ENCODE measurements at places on chromosomes 11 and 22.

DNA sequence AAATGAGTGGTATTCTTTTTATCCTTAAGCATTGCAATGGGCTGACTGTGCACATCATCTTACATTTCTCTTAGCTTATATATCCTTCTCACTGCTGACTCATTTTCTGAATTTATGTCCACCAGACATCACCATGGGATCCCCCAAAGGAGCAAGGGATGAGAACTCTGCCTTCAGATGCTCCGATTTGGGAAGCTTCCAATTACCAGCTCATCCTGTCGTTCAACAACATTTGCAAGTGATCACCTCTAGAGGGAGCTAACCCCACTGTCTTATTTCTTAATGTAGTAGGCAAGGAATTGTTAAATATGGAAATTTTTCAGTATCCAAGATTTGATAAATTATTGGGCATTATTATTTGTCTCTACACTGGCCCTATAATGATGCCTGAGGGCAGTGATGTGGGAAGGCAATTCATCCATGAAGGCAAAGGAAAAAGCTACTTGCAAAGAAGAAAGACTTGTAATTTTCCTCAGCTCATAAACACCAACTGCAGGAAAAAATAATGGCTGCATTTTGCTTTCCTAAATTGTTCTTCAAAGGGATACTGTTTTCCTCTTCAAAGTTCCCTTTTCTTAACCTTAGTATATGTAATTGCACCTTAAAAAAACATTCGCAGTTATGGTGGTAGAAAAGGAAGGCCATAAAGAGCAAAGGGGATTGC is 102.4 kb upstream of the FSHB start:
- no peak for DNase-seq

- DNase-seq = no peak
Measured at GRCh38 chr11:130144861-130145281, 14.7 kb upstream of the ST14 start.

- DNase-seq = no peak
Measured at GRCh38 chr22:44244265-44244822, 63.6 kb downstream of the PARVG start.

- DNase-seq = no peak
Measured at GRCh38 chr11:97140885-97141494, 751.2 kb downstream of the JRKL start.

- no peak for DNase-seq
Measured at GRCh38 chr22:35363566-35364086, 17.3 kb upstream of the HMOX1 start.

- DNase-seq = no peak
Measured at GRCh38 chr11:80779905-80780605, 1339.2 kb upstream of the TENM4 start.

GRCh38 chr22:38271927-38272372 is 860 bp downstream of the TMEM184B start:
- no peak for DNase-seq

GRCh38 chr11:109132539-109132938 is 289.5 kb upstream of the C11orf87 start:
- DNase-seq = no peak

DNA sequence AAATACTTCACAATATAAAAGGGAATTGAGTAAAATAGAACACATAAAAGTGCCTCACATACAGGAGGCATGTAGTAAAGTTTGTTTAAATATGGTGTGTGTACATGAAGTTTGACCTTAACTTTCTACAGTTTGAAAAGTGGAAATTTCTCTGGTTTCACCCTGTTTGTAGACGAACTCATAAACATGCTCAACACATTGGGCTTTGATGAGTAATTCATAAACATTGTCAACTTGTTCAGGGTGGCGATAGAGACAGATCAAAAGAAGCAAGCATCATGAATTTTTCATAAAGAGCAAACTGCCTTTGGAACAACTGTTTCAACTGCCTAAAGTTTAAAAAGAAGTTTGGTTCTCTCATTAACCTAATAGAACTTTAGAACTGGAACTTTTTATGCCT is 9.1 kb downstream of the SLN start:
- DNase-seq = no peak

DNA sequence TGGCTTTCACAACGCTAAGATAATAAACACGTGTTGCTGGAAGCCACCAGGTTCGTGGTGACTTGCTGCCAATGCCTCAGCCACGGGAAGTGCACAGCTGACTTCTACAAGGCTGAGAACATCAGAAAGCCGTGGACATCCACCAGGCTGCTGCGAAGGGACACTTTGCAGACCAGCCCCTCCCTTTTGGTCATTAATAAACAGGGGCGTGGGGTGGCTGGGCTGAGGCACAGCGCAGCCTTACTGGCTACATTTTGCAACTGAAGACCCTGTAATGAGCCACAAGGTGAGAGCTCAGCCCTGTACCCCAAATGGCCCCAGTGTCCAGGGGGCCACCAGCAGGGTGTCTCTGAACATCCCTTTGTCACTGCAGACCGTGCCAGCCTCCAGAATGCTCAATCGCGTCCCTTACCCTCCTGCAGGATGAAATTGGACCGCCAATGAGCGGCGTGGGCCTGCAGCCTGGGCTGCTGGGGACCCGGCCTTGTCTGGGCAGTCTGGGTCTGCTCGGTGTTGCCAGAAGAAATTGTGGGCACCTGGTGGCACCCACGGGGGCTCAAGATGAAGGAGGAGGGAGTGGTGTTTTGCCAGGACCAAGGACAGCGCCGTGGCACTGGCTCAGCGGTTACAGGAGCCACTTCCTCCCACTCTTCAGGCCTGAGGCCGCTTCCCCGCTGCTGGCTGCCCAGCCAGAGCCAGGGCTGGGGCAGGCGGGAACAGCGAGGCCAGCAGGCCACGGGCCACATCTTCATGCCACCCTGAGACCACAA is 181.9 kb downstream of the CTTN start:
- DNase-seq = no peak

DNA sequence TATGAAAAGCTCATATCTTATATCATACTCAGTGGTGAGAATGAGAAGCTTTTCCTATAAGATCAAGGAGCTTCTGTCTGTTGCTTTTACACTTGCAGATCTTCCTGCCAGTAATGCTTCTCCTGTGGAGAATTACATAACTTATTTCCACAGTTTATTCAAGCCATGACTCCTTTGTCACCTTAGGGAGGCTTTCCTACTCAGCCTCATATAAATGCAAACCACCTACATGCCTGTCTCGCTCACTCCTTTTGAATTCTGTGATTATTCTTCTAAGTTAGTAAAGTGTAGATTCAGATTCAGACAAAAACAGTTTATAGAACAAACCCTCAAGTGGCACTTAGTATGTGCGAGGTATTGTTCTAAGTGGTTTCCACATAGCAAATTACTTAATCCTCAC is 716.1 kb upstream of the ANO3 start:
- DNase-seq = no peak

- no peak for DNase-seq
Measured at GRCh38 chr11:86553265-86553664, 119.2 kb downstream of the ME3 start.

DNA sequence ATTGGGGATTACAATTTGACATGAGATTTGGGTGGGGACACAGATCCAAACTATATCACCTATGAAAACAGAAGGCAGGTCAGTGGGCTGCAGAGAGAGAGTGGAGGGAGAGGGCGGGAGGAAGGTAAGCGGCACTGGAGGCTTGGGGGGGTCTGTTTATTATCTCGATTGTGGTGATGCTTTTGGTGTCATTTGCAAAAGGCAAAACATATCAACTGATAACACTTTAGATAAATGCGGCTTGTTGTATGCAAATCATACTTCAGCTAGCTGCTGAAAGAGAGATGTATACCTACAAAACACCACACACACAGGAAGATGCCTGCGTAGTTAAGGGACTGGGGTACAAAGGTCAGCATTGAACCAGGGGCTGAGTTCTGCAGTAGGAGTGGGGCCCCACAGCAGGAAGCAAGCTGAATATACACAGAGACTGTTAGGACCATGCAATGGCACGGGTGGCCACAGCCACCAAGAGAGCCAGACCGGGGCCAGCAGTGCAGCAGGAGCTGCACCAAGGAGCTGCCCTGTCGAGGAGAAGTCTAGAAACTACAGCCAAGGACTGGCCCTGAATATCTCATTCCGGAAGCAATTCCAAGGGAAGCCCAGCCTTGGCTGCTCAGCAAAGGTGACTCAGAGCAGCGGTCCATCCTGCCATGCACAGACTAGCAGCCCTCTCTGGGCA is 23.8 kb upstream of the TOLLIP start:
- DNase-seq = no peak

DNA sequence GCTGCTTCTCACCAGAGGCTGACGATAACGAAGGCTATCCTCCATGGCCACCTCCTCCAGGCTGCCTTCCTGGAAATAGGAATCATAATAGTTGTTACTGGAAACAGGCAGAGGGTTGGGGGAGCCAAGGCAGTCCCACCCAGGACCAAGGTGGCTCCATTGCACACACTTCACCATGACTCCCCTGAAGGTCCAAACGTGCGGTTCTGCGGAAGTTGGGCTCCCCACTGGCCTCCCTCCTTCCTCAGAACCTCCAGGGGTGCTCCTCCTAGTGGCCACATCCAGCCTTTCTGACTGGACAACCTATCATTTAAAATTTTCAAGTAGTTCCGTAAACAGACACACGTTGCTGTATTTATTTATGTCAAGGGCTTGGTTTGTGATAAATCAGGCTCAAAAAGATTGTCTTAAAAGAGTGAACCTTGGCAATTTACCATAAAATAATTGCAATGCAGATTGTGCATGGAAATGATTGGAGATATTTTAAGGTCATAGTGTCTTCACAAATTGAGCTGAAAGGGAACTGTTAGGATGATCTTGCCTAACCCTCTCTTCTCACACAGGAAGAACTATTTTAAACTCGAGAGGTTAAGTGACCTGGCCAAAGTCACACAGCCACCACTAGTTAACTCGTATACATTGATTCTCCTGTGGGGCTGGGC is 1.4 kb upstream of the TCN2 start:
- DNase-seq = peak; percentile 40

- no peak for DNase-seq
Measured at GRCh38 chr11:62115085-62115694, 8.6 kb upstream of the INCENP start.

DNA sequence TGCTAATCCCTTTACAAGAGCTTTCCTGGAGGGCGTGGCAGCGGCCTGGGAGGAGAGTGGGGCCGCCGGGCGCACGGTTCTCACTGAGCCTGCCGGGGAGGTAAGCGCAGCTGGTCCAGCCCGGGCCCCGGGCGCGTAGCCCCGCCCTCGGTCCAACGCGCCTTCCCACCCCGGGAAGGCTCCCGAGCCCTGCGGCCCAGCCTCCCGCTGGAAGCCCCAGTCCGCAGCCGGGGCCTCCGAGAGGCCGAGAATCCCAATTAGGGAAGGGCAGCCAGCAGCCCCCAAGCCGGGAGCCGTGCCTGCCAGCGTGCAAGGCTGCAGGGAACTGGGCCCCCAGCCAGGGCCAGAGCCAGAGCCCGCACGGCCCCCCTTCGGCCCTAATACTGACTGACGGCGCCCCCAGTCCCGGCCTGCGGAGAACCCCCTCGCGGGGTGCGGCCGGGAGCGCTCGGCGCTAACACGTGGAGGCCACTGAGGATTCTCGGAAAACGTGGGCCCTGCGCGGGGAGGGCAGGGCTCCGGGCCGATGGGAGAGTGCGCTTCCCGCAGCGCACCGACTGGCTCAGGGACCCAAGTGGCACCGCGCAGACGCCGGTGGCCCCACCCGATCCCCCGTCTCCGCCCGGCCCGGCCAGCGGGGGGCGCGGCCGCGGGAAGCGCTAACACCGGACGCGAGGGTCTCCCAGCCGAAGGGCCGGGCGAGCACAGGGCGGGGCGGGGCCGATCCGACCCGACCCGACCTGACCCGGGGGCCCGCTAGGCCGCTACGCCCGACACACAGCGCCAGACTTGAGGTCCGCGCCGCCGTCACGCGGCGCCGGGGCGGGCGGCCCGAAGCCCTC is 5.7 kb downstream of the ZFTA start:
- no peak for DNase-seq

- DNase-seq = peak; percentile 62
Measured at GRCh38 chr11:68038718-68039525, at the start of gene TCIRG1. TSS of gene TCIRG1 (plus strand) at chr11:68039025. CDS start at chr11:68041272, 2,247 bp downstream.

DNA sequence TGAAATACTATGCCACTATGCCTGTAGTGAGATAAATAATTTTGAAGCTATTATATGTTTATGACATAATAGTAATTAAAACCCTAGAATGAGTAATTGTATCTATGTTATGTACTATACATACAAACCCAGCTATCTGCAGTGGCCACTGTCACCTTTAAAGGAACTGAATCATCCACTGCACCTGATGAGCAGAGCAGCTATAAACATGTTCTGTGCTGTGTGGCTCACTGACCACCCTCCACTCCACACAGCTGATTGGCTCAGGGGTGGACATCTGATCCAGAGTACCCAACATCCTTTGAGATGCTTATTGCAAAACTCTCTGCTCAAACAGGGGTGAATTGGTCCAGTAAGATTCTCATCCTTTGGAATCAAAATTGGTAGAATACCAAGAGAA is 19.2 kb upstream of the RRAS2 start:
- DNase-seq = no peak

GRCh38 chr22:27952091-27952490 is 33.0 kb upstream of the PITPNB start:
- DNase-seq = no peak

DNA sequence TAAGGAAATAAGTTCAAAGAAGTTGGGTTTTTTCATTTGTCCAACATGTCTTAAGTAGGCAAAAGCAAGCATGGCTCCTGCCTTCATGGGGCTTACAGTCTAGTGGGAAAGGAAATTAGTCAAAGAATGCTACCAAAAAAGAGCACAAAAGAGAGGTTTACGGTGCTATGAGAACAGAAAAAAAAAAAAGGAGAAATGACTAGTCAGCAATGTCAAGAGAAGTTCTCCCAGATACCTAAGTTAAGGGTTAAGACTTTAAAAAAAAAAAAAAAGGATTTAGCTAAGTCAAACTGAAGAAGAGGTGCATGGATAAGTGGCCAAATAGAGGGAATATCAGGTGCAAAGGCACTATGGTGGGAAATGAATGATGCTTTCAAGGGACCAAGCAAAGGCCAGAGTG is 29.3 kb downstream of the SERGEF start:
- DNase-seq = no peak

GRCh38 chr11:27770576-27770975 is 70.3 kb upstream of the BDNF start:
- DNase-seq = no peak

Measured in stimulated activated CD4-positive, alpha-beta T cell treated with anti-CD3 and anti-CD28 coated beads, Interleukin-4, amount 100 ng/mL, for 24 hours (primary cell).